ENCODE measurements at places on chromosomes 11 and 22.

GRCh38 chr11:126318574-126319373 lies 14.9 kb downstream of the DCPS start:
- DNase-seq, result no peak

- DNase-seq, result no peak
Observed at GRCh38 chr11:35639591-35640179, 21.4 kb downstream of the FJX1 start.

GRCh38 chr22:47625531-47626427 lies 863.3 kb downstream of the TBC1D22A start:
- no peak for DNase-seq

- DNase-seq, result no peak
Observed at GRCh38 chr11:129280027-129280811, 88.1 kb upstream of the ARHGAP32 start.

- no peak for DNase-seq
Observed at GRCh38 chr22:22449819-22450218, 58.7 kb downstream of the ZNF280B start.

DNA sequence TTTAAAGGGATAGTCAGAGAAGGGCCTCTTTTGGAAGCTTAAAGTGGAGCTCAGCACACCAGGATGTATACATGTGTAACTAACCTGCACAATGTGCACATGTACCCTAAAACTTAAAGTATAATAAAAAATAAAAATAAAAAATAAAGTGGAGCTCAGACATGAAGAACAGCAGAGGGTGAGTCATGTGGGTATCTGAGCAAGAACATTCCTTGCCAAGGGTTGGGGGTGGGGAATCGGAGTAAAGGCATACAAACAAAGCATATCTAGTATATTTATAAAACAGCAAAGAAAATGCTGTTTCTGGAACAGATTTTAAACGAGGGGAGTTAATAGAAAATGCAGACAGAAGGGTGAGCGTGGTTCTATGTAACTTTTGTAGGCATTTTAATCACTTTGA lies 562.6 kb upstream of the ANO3 start:
- no peak for DNase-seq

- DNase-seq, result no peak
Observed at GRCh38 chr22:45524966-45525365, 22.3 kb downstream of the FBLN1 start.

- no peak for DNase-seq
Observed at GRCh38 chr22:19396934-19397733, 34.4 kb downstream of the HIRA start.

- DNase-seq, result no peak
Observed at GRCh38 chr11:100774132-100774531, 87.0 kb downstream of the ARHGAP42 start.

DNA sequence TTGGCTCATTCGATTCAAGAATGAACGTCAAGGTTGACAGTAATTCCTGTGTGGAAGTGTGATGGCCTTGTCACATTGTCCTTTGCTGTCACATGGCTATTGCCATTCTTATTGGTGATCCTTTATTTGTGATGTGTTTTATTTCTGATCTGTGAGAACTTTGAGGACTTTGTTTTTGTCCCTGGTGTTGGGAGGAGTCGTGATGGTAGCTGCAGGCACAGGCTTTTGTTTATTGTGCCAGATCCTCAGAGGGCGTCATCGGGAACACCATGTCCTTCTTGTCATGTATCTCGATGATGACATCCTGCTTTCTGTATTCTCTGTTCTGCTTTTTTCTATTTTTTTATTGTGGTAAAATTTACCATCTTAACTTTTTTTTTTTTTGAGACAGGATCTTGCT lies 5.6 kb downstream of the PICK1 start:
- DNase-seq, result no peak

GRCh38 chr11:1397862-1398527 lies 8.3 kb downstream of the BRSK2 start:
- DNase-seq, result no peak

- DNase-seq, result no peak
Observed at GRCh38 chr11:3086114-3086513, 28.9 kb upstream of the CARS1 start.

- DNase-seq, result no peak
Observed at GRCh38 chr22:46047226-46047625, 70.3 kb upstream of the WNT7B start.

DNA sequence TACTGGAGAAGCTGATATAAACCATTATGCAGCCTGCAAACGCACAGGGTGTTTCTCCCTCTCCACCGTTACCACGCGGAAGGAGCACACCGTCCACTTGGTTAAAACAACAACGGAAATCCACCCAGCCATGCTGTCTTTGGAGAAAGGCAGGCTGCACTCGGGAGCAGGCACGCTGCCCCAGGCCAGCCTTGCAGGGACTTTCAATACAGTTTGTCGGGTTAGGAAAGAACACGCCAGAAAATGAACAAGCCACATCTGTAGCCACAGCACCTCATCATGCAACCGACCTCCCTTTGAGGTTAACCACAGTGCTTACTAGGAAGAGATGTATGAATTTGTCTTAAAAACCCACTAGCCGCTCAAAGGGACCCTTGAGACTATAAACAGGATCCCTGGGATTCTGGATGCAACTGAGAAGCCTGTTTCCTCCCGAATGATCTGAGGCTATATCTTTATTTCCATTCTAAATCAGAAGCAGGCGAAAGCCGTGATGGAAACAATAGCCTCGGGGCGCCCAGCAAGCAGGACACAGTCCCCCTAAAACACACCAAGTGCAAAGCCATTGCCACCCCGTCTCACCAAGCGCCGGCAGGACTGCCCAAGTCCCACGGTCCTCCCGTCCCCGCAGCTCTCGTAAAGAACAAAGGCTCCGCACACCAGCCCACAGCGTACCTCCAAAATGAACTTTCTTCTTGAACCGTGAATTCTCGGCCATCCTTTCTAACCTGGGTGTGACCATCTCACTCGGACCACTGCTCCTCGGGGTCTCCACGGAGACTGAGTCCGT lies 318.9 kb downstream of the CTTN start:
- DNase-seq, result no peak

DNA sequence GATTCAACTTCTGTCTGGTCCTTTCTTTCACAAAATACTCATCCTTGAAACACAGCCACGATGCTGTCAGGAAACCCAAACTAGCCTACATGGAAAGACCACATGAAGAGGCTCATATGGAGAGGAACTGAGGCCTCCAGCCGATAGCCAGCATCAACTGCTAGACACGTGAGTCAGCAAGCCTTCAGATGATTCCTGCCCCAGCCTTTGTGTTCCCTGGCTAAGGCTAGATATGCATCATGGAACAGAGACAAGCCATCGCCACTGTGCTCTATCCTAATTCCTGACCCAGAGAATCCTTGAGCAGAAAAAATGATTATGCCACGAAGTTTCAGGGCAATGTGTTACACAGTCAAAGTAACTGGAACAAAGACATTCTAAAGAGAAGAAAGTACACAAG lies 75.5 kb downstream of the ENTHD1 start:
- DNase-seq, result no peak

DNA sequence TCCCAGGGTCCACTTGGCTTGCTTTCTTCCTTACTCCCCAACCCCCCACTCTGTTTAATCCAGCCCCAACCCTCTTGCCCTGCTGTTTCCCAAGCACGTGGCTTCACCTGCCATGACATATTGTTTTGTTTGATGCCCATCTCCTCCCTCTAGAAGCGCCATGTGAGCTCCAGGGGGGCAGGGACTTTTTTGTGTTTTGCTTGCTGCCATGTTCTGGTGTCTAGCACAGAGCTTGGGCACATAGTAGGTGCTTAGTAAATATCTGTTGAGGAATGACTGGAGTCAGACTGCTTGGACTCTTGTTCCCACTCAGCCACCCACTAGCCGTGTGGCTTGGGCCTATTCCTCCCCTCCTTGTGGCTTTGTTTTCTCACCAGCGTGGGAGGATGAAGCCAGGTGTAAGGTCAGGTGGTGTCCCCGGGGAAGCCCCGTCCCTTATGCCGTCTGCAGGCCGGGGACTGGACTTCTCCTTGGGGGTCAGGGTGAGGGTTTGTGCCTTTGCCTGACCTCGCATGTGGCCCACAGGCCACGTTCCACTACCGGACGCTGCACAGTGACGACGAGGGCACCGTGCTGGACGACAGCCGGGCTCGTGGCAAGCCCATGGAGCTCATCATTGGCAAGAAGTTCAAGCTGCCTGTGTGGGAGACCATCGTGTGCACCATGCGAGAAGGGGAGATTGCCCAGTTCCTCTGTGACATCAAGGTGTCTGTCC lies 3.8 kb downstream of the AIP start:
- DNase-seq, result no peak

- DNase-seq, result no peak
Observed at GRCh38 chr11:36326524-36327419, 30.7 kb downstream of the PRR5L start.

- no peak for DNase-seq
Observed at GRCh38 chr11:132024587-132025295, 654.3 kb downstream of the NTM start.

- DNase-seq, result no peak
Observed at GRCh38 chr11:64216879-64217278, 9.1 kb downstream of the TRPT1 start.

- DNase-seq, result no peak
Observed at GRCh38 chr11:64103277-64103985, 62.5 kb downstream of the MACROD1 start.

DNA sequence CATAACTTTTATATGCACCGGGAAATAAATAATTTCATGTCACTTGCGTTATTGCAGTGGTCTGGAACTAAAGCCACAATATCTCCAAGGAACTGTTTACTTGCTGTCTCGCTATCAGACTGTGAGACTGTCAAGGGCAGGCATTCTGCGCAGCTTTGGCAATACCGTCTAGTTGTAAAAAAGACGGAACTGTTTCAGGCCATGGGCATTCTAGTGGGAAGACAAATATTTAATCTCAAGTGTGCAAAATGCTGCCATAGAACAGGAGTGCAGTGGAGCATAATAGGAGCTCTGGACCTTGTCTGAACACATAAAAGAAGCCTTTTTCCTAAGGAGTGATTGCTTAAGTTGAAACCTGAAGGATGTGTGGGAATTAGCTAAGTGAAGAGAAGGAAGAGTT lies 53.8 kb downstream of the PACS1 start:
- DNase-seq, result no peak

DNA sequence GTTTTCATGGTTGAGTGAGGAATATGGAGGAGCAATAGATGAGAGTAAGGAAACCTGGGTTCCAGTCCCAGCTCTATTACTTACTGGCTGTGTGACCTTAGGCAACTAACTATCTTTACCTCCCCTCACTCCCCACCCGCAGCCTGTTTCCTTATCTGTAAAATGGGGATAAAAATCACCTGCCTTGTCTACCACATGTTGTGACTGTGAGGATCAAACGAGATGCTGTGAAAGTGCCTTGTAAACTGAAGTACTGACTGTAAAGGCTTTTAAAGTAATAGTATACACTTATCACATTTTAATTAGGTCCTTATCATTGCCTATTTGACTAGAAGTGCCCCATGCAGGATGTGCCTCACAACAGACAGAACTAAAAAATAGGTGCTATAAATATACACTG lies 18.9 kb upstream of the PPP2R1B start:
- no peak for DNase-seq

DNA sequence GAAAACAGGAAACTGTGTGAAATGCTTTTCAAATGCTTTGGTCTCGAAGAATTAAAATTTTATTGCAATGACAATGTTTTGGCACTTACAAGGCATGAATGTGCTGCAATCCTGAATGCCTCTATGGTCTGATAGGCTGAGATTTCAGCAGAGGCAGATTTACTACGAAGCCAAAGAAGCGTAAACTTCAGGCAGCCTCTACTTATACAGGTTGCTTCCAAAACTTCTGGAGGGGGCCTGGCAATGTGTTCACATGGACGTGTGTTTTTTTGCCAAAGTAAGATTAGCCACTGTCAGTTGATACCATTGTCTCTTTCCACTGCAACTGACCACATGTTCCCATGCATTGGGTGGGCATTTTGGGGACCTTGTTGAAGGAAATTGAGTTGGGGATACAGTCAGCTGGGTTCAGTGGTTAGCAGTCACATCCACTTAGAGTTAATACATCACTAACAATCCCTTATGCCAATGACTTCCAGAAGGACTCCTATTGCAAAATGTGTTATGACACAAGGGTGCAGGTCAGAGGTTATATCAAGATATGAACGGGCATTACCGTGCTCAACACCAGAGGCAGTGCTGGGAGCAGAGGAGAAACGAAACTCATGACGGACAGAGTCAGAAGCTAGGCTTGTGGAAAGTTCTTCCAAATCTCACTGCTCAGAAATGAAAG lies 48.8 kb downstream of the ABTB2 start:
- DNase-seq, result no peak

DNA sequence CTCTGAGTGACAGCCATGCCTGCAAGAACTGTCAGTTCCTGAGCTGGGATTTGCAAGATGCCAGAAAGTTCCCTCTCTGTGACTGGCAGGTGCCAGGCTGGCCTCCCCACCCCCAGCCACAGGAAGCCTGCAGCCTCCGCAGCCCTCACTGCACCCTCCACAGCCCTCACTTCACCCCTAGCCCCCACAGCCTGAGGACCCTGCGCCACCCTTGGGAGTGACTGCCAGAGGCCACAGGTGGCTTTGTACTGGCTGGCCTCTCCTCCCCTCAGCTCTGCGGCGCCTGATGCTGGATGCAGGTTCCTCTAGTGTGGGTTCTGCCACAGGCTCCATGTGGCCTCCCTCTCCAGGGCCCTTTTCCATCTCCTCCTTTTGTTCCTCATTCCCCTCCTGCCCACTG lies 28.7 kb downstream of the MPPED1 start:
- no peak for DNase-seq

DNA sequence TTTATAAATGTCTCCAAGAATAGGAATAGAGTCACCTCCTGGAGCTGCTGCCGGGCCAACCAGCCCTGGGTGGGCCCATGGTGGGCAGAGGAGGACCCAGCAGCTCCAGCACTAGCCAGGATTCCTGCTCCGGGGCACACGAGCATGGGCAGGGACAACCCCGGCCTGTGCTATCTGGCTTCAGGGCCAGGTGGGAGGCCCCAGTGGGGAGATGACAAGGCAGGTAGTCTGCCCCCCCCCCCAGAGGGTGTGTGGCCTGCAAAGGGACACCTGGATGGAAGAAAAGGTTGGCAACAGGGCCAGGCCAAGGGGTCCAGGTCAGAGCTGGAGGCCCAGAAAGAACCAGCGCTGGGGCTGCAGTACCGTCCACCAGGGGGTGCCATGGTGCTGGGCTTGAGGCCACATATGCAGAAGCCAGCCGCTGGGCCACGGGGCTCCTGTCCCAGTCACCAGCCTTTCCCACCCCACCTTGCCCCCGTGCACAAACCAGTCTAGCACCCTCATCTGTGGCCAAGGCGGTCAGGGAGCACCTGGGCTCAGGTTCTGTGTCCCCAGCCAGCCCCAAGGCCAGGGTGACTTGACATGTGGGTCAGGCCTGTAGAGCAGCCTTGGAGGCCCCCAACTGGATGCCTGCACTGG lies 3.4 kb downstream of the TSPAN32 start:
- no peak for DNase-seq

- DNase-seq, result no peak
Observed at GRCh38 chr11:17369094-17369493, 17.5 kb downstream of the NCR3LG1 start.

GRCh38 chr11:105393326-105393725 lies 216.5 kb upstream of the GRIA4 start:
- no peak for DNase-seq

GRCh38 chr22:26086359-26086758 lies 82.9 kb upstream of the SEZ6L start:
- DNase-seq, result no peak
